ENCODE measurements at places on chromosomes 4 and X.

GRCh38 chr4:6541789-6542188 lies 33.2 kb upstream of the MAN2B2 start:
- no peak for DNase-seq
- H3K4me1 ChIP-seq, result no peaks in the 10 kb centered on the region
- peaks cover 55% of the 10 kb centered on the region for H3K27me3 ChIP-seq
- no peaks in the 10 kb centered on the region for H3K36me3 ChIP-seq
- no peak overlapping the region for H3K4me3 ChIP-seq
- no peak overlapping the region for H3K27ac ChIP-seq

- H3K4me3 ChIP-seq, result peak overlapping the region; percentile 92
- H3K27me3 ChIP-seq, result no peaks in the 10 kb centered on the region
- peaks cover 14% of the 10 kb centered on the region for H3K36me3 ChIP-seq
These were observed 2.4 kb downstream of the ANKRD50 start for GRCh38 chr4:124710015-124710741.

- H3K4me1 ChIP-seq, result peaks cover 3% of the 10 kb centered on the region
- no peak overlapping the region for H3K27ac ChIP-seq
- H3K4me3 ChIP-seq, result no peak overlapping the region
These were observed 831.9 kb downstream of the TRIML1 start for GRCh38 chr4:188971125-188971524.

DNA sequence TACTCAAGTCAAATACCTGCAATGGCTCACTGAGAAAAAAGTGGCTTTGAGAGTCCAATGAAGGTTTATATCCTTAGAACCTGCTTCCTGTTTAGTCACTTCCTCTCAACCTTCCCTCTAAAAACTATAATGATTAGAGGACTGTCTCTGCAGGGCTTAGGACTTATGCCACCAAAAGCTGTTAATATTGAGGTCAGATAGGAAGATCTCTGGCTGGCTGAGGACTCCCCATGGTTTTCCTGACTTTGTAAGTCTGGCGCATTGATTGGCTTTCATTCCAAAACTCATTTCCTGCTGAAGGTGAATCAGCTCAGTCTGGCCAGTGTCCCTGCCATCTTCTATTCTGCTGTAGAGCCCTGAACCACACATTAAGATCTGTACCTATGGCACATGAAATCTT lies 140.9 kb upstream of the ANK2 start:
- H3K36me3 ChIP-seq, result no peaks in the 10 kb centered on the region
- H3K4me1 ChIP-seq, result peaks cover 27% of the 10 kb centered on the region
- no peaks in the 10 kb centered on the region for H3K27me3 ChIP-seq
- DNase-seq, result peak; percentile 81
- no peak overlapping the region for H3K4me3 ChIP-seq
- H3K27ac ChIP-seq, result no peak overlapping the region

- peaks cover 4% of the 10 kb centered on the region for H3K4me1 ChIP-seq
- no peaks in the 10 kb centered on the region for H3K36me3 ChIP-seq
- H3K27ac ChIP-seq, result peak within 1 kb of the TSS; percentile 78
- DNase-seq, result peak; percentile 80
- H3K27me3 ChIP-seq, result no peaks in the 10 kb centered on the region
These were observed at the start of gene TMEM164 for GRCh38 chrX:110002300-110003166. Gene TMEM164, plus strand, starts transcription at chrX:110003114. Its CDS starts 661 bp downstream, at chrX:110003775.

GRCh38 chr4:145939856-145940255 lies 1.2 kb upstream of the ZNF827 start:
- H3K4me3 ChIP-seq, result no peak overlapping the region
- DNase-seq, result peak; percentile 15

- no peaks in the 10 kb centered on the region for H3K36me3 ChIP-seq
- H3K27me3 ChIP-seq, result no peaks in the 10 kb centered on the region
- no peaks in the 10 kb centered on the region for H3K4me1 ChIP-seq
- H3K27ac ChIP-seq, result no peak overlapping the region
- no peak overlapping the region for H3K4me3 ChIP-seq
These were observed 238.5 kb downstream of the EVC2 start for GRCh38 chr4:5469861-5470260.

GRCh38 chr4:22315628-22316027 lies 200.2 kb downstream of the ADGRA3 start:
- no peaks in the 10 kb centered on the region for H3K4me1 ChIP-seq
- no peaks in the 10 kb centered on the region for H3K27me3 ChIP-seq
- no peak for DNase-seq
- H3K4me3 ChIP-seq, result no peak overlapping the region
- no peaks in the 10 kb centered on the region for H3K36me3 ChIP-seq

DNA sequence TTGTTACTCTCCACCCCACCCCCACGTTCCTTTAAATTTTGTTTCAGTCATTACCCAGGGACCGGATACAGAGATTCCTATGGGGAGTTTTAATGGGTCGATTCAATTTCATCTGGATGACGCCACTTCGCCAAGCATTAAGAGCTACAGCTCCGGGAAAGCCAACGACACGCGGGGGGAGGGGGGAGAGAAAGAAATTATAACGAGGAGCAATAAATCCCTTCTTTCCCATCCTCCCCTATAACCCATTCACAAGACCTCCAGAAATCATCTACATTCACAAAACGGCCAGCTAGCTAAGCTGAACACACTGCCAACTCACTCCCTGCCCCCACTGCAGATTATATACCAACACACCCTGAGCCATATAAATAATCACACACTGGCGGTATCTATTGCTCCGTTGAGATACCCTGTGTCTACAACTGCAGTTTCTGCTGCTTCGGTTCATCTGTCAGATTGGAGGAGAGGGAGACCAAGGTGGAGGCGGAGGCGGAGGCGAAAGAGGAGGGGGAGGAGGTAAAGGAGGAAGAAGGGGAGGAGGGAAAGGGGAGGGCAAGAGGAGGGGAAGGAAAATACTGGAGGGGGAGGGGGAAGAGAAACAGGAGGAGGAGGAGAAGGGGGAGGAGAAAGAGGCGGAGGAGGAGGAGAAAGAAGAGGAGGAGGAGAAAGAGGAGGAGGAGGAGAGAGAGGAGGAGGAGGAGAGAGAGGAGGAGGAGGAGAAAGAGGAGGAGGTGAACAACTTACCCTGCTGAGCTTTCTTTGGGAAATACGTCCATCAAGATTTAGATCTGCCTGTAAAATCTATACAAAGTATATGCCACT lies 113.9 kb upstream of the VAMP7 start:
- H3K27me3 ChIP-seq, result no peaks in the 10 kb centered on the region
- no peaks in the 10 kb centered on the region for H3K36me3 ChIP-seq
- peak overlapping the region; percentile 45 for H3K4me3 ChIP-seq
- H3K4me1 ChIP-seq, result no peaks in the 10 kb centered on the region
- no peak overlapping the region for H3K27ac ChIP-seq

- H3K36me3 ChIP-seq, result no peaks in the 10 kb centered on the region
- H3K27ac ChIP-seq, result no peak overlapping the region
- no peak overlapping the region for H3K4me3 ChIP-seq
These were observed 30.9 kb downstream of the RASSF6 start for GRCh38 chr4:73589261-73589847.

DNA sequence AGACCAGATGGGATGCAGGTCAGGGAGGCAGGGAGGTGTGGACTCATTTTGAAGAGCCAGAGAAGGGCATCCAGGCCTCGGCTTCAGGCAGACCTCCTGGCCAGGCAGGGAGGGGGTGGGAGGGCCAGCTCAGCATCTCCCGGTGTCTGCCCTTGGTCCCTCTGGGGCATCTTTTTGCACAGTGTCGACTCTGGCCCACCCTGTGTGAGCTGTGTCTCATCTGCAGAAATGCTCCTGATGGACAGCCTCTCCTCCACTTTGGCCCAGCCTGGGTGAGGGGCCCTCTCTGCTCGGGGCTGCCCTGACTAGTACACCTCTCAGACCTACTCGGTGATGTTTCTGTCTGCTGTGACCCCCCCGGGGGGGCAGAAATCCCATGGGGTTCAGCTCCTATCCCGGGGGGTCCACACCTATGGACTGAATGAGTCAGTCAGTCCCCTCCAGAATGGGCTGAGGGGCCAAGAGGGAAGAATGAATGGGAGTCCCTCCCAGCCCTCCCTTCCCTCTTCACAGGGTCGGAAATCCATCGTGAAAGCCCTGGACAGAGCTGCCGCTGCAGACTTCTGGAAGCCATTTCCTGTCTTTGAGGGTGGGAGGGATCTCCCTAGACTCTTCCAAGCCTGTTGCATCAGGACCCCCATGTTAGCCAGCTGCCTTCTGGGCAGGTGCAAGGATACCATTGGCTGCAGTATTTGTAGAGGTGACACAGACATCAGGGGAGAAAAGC lies 196.7 kb upstream of the PSAPL1 start:
- peaks cover 48% of the 10 kb centered on the region for H3K27me3 ChIP-seq
- H3K27ac ChIP-seq, result no peak overlapping the region
- no peaks in the 10 kb centered on the region for H3K36me3 ChIP-seq

- H3K4me3 ChIP-seq, result no peak overlapping the region
- DNase-seq, result no peak
- no peaks in the 10 kb centered on the region for H3K27me3 ChIP-seq
- no peak overlapping the region for H3K27ac ChIP-seq
- H3K4me1 ChIP-seq, result no peaks in the 10 kb centered on the region
These were observed 247.0 kb downstream of the BANK1 start for GRCh38 chr4:102037566-102037965.

- no peaks in the 10 kb centered on the region for H3K27me3 ChIP-seq
- H3K4me3 ChIP-seq, result no peak overlapping the region
- no peak for DNase-seq
- H3K27ac ChIP-seq, result no peak overlapping the region
- no peaks in the 10 kb centered on the region for H3K4me1 ChIP-seq
These were observed 110.1 kb upstream of the MED14 start for GRCh38 chrX:40845331-40845911.

GRCh38 chr4:4249866-4250265 lies 1.8 kb upstream of the TMEM128 start:
- H3K36me3 ChIP-seq, result peaks cover 12% of the 10 kb centered on the region
- no peak for DNase-seq
- H3K27me3 ChIP-seq, result no peaks in the 10 kb centered on the region
- no peak overlapping the region for H3K4me3 ChIP-seq
- H3K4me1 ChIP-seq, result peaks cover 4% of the 10 kb centered on the region
- H3K27ac ChIP-seq, result no peak overlapping the region

- H3K36me3 ChIP-seq, result no peaks in the 10 kb centered on the region
- H3K4me1 ChIP-seq, result peaks cover 23% of the 10 kb centered on the region
- no peak overlapping the region for H3K4me3 ChIP-seq
- no peak overlapping the region for H3K27ac ChIP-seq
These were observed 4.2 kb upstream of the TMEM154 start for GRCh38 chr4:152684007-152684406.

DNA sequence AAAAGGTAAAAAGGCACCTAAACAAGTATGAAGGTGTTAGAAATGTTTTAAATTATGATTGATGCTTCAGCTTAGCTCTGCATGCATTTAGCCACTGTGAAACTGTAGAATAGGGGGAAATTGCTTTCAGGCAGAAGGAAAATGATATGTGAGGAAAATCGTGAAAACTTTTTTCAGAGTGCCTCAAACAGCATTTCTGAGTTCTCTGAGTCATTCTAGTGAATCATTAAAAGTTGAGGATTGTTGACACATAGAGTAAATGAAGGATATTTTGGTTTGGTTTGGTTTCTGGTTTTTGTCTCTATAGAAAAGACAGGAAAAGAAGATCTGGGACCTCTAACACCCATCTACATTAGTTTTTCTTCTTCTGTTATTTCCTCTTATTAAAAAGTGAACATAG lies 332.5 kb upstream of the TRAM1L1 start:
- H3K27me3 ChIP-seq, result no peaks in the 10 kb centered on the region
- H3K27ac ChIP-seq, result no peak overlapping the region
- no peaks in the 10 kb centered on the region for H3K4me1 ChIP-seq
- no peaks in the 10 kb centered on the region for H3K36me3 ChIP-seq
- H3K4me3 ChIP-seq, result no peak overlapping the region
- no peak for DNase-seq

- H3K27ac ChIP-seq, result no peak overlapping the region
- DNase-seq, result no peak
- no peak overlapping the region for H3K4me3 ChIP-seq
- H3K27me3 ChIP-seq, result no peaks in the 10 kb centered on the region
- no peaks in the 10 kb centered on the region for H3K36me3 ChIP-seq
- no peaks in the 10 kb centered on the region for H3K4me1 ChIP-seq
These were observed 192.7 kb upstream of the STS start for GRCh38 chrX:6954836-6955235.

DNA sequence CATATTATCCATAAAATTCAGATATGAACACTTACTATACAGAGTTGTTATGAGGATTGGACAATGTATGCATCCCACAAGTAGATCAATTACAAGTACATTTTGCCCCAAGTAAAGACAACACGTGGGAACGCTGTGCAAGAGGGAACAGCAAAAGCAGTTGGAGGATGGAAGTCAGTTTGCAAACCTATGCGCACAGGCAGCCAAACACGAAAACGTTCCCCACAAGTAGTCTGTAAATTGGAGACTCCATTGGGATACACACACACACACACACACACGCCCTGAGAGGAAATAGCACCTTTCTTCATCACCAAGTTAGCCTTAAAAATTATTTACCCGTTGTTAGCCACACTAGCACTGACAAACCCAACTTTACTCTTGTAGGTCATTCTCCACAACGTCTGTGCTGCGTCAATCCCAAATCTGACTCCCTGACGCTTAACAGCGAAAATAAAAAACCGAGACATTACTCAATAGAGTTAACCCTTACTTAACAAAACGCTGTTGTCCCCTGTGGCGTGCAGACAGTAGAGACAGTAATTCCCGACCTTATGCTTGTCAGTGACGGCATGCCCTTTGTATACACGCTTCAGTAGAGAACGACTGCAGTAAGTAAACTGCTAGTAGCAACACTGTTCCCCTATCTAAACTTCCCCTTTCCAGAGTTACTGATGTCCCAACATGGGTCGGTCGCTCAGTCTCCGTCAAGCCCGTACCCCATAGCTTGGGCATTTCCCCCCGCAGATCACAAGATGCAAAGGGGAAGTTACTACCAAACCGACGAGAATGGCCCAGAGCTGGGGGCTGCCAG lies 730 bp downstream of the MANBA start:
- peaks cover 6% of the 10 kb centered on the region for H3K4me1 ChIP-seq
- H3K36me3 ChIP-seq, result no peaks in the 10 kb centered on the region
- peak; percentile 49 for DNase-seq
- no peak overlapping the region for H3K27ac ChIP-seq
- H3K4me3 ChIP-seq, result peak overlapping the region; percentile 73
- H3K27me3 ChIP-seq, result no peaks in the 10 kb centered on the region

- H3K4me3 ChIP-seq, result no peak overlapping the region
- no peak overlapping the region for H3K27ac ChIP-seq
- no peak for DNase-seq
- no peaks in the 10 kb centered on the region for H3K4me1 ChIP-seq
- no peaks in the 10 kb centered on the region for H3K27me3 ChIP-seq
- no peaks in the 10 kb centered on the region for H3K36me3 ChIP-seq
These were observed 118.8 kb upstream of the TENM3 start for GRCh38 chr4:182124359-182124758.

GRCh38 chr4:70666369-70666768 lies at the start of gene JCHAIN:
Gene JCHAIN, minus strand, starts transcription at chr4:70666508. Its CDS starts 18 bp downstream, at chr4:70666490.
- H3K4me3 ChIP-seq, result no peak within 1 kb of the TSS
- H3K27me3 ChIP-seq, result no peaks in the 10 kb centered on the region
- no peak within 1 kb of the TSS for H3K27ac ChIP-seq
- DNase-seq, result no peak

DNA sequence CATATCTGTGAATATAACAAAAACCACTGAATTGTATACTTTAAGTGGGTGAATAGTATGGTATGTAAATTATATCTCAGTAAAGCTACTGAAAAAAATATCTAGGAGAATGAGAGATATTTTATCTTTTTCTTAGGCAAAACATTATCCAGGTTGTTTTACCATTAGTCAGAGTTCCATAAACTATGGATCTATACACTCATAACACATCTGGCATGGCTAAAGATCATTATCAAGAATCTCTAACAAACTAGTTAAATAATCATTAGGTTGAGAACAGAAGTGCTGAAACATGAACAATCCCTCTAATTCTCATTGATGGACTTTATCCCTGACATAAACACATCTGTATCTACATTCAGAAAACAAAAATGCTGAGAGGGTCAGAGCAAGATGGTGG lies 15.6 kb downstream of the MED14 start:
- H3K4me1 ChIP-seq, result no peaks in the 10 kb centered on the region
- no peaks in the 10 kb centered on the region for H3K27me3 ChIP-seq
- DNase-seq, result no peak
